ENCODE measurements at places on chromosomes 7 and 10.

DNA sequence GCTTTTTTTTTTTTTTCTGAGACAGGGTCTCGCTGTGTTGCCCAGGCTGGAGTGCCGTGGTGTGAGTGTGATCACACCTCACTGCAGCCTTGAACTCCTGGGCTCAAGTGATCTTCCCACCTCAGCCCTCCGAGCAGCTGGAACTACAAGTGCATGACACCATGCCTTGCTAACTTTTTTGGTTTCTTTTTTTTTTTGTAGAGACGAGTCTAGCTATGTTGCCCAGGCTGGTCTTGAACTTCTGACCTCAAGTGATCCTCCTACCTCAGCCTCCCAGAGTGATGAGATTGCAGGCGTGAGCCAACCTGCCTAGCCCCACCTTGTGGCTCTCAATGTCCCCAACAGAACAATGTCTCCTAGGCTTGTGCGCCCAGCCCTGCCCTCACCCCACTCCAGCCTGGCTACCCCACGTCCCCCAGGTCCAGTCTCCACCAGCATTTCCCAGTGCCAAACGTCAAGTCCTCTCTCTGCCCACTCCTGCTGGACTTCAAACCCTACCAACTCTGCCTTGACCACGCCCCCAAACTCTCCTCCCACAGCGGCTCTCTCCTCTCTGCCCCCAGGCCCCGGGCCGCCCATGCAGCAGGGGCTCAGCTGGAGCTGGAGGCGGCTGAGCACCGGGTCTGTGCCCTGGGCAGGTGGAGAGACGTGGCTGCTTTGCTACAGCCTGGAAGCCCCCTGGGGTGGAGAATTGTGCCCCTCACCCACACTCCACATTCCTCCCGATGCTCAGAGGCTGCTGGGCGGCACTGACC lies 18.9 kb downstream of the BHLHA15 start:
- no peak for DNase-seq

DNA sequence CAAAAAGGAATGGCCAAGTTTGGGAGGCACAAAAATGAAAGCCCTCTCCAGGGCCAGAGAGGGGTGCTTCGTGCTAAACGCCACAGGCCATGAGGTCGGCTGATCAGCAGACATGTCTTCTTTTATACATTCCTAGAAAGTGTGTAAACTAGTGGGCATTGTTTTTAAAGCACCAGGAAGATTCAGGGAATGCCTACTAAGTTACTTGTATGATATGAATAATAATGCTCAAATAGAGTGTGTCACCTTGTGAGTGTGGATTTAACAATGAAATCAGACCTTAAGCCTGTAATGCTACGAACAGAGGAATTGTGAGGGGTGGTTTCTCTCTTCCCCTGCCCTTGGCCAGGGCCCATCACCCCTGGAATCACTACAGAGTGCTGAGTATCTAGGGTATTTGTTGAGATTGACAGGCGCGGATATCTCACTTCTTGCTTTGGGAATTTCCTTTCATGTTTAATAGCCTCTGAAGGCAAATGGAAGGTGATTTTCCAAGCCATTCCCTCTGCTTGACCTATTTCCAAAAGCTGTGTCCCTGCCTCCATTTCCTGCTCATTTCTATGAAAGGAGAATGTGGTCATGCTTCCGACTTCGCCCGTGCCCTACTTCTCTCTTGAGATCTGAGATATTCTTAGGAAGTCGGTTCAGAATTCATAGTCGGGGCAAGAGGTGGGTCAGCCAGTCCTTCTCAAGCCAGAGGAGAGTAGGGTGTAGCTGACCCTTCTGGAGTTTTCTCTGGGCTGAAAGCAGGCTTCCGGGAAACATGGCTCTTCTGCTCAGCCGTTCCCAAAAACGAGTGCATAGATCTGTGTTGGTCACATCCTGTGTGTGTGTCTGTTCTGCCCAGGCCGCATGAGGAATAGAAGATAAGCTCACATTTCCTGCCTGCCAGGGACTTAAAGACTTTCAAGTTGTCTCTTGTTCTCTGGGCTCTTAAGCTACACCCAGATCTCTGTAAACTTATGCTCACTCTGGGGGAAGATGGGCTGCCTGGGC lies 167.8 kb upstream of the ITGB1 start:
- no peak for DNase-seq

GRCh38 chr10:12500381-12501303 lies 151.3 kb downstream of the CAMK1D start:
- no peak for DNase-seq

GRCh38 chr10:33258967-33259366 lies 75.5 kb downstream of the NRP1 start:
- DNase-seq = no peak

DNA sequence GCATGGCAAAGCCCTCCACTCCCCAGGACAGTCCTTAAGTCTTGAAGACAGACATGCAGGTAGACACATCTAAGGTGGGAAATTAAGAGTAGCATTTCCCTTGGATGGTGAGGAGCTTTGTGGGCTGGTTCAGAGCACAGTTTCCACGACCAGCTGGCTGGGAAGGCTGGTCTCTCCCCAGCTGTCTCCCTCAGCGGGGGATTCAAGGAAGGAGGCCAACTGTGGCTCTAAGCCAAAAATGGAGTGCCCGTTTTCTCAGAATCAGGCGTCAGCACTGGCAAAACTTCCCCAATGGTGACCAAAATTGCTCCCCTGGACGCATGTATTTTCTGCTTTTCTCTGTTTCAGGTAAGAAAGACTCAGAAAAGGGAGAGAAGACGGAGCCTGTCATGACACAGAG lies 230.6 kb upstream of the FZD8 start:
- DNase-seq = no peak

DNA sequence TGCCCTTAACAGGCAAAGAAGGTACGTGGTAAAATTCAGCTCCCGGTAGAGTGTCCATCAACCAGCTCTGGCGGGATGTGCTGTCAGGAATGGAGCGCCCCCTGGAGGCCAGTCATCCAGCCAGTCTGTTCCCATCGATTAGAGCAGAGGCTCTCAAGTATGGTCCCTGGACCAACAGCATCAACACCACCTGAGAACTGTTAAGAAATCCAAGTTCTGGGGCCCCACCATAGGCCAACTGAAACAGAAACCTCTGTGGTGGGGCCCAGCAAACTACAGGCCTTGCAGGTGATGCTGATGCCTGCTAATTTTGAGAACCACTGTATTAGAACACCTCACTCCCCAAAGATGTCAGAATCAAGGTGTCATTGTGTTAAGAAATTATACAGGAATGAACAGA lies 109.2 kb downstream of the DPY19L1 start:
- no peak for DNase-seq

GRCh38 chr10:48444861-48445841 lies 138.7 kb downstream of the MAPK8 start:
- DNase-seq = no peak

DNA sequence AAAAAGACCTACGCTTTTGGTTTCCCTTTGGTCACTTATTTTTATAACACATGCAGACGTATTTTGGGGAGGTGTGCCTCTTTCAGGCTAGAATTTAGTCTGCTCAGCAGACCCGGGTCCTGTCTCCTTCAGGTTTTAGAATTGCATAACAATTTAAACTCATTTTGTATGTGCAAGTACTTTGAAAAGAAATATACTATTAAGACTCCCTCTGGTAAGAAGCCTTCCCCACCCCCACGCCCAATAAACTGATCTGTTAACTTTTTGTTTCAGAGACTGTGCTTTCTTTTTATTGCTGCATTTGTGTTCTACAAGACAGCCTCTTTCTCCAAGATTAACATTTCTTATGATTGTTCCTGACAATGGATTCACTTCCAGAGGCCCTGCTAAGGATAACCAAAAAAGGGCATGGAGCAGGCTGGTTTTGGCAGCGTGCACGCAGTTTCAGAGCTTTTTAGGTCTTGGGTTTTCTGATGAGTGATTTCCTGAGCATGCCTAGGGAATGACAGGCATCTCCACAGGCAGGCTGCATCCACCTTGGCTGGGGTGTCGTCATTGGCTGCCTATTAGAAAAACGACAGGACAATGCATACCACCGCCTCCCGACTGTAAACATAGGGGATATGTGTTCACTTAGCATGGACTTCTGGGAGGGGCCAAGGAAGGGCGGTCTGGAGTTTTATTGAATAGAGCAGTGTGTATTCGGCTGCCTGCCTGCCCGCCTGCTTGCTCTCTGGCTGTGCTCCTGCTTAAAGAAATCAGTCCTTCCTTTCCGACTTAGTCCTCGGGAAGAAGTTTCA lies at the start of gene CALD1:
Gene CALD1, plus strand, starts transcription at position 694 of the 800 bp plus-strand sequence. CDS start 88,100 bp downstream, outside the sequence.
- peak; percentile 99 for DNase-seq

GRCh38 chr10:48976196-48976595 lies 36.6 kb upstream of the LRRC18 start:
- no peak for DNase-seq
